ENCODE measurements at places on chromosomes 7 and 10. TPM values are rescaled to one million over a fixed set of nuclear protein-coding genes. Genes with fewer than 3 reads are reported as not detected.

GRCh38 chr7:1914321-1914720, 244.2 kb downstream of the ELFN1 start:
- DNase-seq = no peak

- DNase-seq = no peak
Measured at GRCh38 chr7:85471307-85471706, 284.5 kb upstream of the SEMA3D start.

GRCh38 chr7:87106974-87107612, 45.2 kb upstream of the DMTF1 start:
- no peak for DNase-seq

DNA sequence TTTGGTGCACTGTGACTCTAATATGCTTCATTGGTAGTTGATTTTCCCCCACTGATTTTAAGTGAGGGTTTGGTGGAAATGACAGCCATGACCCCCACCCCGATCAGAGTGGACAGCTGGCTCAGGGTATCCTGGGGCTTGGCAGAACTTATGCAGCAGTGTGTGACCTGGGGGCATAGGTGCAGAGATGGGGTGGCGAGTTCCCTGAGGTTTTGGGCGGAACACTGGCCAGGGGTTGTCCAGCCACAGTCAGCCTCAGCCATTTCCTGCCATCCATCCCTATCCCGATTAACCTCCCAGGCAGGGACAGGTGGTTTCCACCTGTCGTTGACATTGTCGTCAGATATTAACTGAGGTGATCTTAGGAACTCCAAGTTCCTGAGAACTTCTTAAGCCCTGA, 155.8 kb upstream of the CHST15 start:
- no peak for DNase-seq

- DNase-seq = no peak
Measured at GRCh38 chr10:128642502-128642901, 516.3 kb upstream of the MKI67 start.

GRCh38 chr7:130366564-130366963, 13.7 kb upstream of the CPA1 start:
- DNase-seq = no peak

- no peak for DNase-seq
Measured at GRCh38 chr7:108017776-108018151, 14.8 kb upstream of the LAMB1 start.

DNA sequence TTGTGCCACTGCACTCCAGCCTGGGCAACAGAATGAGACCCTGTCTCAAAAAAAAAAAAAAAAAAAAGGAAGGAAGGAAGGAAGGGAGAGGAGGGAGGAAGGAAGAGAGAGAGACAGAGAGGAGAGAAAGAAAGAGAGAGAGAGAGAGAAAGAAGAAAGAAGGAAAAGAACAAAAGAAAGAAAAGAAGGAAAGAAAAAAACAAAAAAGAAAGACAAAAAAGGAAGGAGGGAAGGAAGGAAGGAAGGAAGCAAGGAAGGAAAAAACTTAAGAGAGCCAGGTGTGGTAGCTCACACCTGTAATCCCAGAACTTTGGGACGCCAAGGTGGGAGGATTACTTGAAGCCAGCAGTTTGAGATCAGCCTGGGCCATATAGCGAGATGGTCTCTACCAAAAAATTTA, 731 bp upstream of the SPACDR start:
- no peak for DNase-seq

GRCh38 chr7:80095545-80095944, 39.1 kb upstream of the GNAI1 start:
- DNase-seq = no peak

- DNase-seq = no peak
Measured at GRCh38 chr7:130897515-130898419, 163.8 kb upstream of the KLF14 start.

DNA sequence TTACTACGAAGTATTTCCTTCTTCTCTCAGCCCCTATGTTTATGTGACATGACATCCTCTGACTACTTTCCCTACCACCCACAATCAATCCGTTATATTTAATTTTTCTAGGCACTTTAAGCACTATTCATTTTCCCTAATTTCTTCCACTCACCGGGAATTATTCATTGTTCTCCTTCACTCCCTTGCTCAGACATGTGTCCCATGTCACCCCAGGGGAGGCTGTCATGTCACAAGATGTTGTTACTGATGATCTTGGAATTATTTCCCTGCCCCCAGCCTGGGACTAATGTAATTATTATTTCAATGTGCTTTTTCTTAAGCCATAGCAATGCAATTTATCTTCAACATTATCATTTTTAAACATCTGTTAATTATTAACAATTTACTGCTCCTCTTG, 317.2 kb downstream of the PHF14 start:
- no peak for DNase-seq

GRCh38 chr7:151099486-151100211, 13.4 kb downstream of the AGAP3 start:
- no peak for DNase-seq

DNA sequence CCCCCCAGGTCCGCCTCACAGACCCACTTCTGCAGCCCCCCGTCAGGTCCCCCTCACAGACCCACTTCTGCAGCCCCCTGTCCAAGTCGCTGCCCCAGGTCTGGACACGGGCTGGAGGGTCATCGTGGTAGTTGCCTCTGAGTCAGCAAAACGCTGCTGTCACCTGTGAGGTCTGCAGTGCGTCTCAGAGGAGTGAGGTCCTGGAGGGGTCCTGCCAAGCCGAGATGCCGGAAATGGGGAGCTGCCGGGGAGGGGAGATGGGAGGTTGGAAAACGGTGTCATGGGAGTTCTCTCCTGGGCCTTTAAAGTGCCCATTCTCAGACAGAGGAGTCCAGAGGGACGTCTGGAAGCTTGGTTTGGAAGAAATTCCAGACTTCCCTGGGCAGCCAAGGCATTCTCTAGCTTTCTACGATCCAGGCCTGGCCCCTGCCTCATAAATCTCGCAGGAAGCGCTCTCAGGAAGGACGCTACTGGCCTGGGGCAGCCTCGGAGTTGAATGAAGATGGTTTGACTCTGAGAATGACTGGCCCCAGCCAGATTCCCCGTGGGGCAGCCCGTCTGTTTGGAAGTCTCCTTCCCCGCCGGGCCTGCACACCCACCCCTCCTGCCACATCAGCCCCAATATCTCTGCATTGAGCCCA, 38.7 kb downstream of the CALML3 start:
- no peak for DNase-seq

DNA sequence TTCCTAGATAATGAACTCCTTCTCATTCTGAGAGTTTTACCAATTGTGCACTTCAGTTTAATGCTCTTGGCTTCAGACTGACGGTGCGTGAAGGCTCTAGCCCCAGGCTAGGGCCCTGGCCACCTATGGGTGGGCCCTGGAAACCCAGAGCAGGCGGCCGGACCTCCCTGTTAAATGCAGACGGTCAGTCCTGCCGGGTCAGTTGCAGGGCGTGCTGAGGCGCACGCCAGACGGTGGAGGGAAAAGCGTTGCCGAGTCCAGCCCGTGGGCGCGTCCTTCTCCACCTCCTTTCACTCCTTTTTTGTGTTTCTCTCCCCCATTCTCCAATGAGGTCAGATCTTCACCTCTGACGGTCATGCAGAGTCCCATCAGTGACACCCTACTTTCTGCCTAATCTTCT, 2.3 kb downstream of the DPYSL4 start:
- no peak for DNase-seq

DNA sequence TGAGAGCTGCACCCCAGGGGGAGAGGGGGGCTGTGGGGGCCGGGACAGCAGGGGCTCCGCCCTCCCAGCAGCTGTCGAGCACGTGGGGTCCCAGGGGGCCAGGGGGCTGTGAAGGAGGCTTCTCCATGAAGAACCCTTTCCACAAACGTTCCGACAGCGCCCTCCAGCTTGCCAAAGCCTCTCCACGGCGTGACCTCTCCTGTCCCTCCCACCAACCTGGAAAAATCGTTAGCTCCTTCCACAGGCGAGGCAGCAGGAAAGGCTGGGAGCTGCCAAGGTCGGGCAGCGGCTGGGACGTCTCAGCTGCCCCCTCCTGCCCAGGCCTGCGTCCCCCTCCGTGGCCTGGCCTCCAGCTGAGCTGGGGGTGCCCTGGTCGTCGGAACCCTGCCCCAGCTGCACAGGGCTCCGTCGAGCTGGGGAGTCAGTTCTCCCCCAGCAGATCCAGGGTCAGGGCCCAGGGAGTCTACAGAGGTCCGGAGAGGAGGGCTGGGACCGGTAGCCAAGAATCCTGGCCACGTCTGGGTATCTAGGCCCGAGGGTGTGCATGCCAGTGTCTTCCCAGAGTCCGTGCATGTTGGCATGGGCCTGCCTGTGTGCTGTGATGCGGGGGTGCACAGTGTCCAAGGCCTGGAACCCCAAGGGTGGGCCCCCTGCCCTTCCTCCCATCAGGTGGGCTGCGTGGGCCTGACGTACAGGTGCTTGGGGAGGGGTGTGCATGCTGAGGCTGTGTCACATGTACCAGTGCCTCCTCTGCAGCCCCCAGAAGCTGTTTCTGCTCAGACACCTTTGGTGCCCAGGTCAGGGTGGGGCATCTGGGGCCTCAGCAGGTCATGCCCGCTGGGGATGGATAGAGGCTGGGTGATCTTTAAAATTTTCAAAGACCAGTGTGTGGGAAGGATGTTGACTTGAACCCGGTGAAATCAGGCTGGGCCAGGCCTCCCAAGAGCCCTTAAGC, 66.5 kb downstream of the UNCX start:
- DNase-seq = no peak

DNA sequence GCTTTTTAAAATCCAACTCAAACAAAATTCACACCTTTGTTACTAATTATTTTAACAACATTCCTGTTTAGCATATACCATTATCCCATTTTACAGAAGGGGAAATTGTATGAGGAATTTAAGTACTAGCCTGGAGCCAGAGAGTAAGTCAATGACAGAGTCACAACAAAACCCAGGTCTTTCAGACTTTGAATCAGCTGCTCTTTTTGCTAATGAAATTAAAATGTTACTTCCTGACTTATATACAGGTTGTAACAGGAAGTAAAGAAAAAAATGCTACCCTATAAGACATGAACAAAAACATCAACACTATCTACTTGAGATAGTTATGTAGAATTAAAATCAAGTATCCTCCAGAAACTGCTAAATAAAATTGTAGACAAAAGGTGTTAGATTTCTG, 82.6 kb upstream of the ASAH2 start:
- DNase-seq = no peak

GRCh38 chr10:113021268-113022040, 71.4 kb downstream of the TCF7L2 start:
- DNase-seq = no peak

DNA sequence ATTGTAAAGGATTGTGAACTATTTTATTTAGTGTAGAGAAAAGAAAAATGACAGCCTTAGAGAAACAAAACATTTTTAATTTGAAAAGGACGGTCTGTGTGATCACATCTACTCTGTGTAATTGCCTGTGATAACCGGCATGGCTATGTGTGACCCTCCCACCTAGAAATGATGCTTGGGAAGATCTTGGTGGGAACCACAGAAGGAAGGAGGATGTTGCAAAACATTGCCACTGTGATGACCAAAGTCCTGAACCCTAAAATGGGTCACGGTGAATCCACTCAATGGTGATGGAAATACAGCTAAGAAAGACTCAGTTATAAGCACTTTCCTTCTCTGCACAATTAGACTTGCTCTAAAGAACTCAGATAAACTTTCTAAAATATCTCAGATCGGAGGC, 221.3 kb upstream of the FRMD4A start:
- no peak for DNase-seq

- no peak for DNase-seq
Measured at GRCh38 chr10:11416974-11417373, 194.5 kb downstream of the USP6NL start.

DNA sequence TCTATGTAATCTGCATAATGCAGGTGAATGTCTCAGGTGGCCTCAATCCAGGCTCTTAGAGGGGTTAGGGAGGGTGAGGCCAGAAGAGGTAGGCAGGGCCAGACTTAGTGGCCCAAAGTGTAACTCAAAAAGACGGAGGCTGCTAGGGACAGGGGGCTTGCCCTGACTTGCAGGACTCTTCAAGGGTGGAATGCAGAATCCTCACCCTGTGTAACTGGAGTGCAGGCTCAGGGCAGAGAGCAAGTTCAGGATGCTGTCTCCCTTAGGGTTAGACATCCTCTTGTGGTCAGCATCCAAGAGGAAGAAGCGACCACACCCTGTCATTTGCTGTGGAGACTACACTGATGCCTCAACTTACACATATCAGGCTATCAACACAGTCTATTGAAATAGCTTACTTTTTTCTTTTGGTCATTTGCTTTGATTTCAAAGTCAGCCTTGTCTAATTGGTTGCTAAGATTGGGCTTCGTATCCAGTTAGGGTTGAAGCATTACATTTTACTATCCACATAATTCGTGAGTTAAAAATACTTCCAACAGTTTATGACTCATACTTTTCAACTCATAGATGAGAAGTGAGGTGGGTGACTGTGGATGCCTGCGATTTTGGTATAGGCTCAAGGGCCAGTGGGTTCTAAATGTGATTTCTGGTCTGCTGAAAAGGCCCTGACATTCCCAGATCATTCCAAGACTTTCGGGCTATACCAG, 563.6 kb downstream of the SUGCT start:
- DNase-seq = no peak

DNA sequence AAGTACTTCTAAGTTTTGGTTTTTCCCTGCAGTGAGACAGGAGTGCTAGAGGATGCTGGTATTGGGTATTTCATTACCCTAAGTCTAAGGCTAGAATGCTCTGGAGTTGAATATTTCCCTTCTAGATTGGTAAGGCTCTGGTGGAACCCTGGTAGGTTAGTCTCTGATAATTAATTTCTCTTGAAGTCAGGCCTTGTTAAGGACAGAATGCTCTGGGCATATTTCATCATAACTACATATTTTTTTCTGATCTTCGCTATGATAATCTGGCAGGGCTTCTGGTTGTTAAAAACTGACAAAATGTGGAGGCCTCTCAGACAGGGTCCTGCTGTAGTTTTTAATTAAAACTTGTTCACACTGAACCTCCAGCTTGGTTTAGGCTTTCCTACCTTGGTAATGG, 83.8 kb downstream of the CDK13 start:
- DNase-seq = no peak

- DNase-seq = no peak
Measured at GRCh38 chr10:29923416-29923965, 135.9 kb downstream of the JCAD start.

Gene MMP21
- total RNA-seq = 0.59 TPM

Gene SLC26A3
- 36.4 TPM for total RNA-seq

Gene TMEM184A
- total RNA-seq = 6.6 TPM

Gene TEX47
- total RNA-seq = not detected

Gene FGL2
- 17.4 TPM for total RNA-seq

Gene LRRN3
- total RNA-seq = 2.4 TPM

Gene CTAGE6
- total RNA-seq = not detected

Gene CYP2E1
- total RNA-seq = 0.96 TPM

Gene C10orf143
- total RNA-seq = 2.9 TPM

Gene EVX1
- not detected for total RNA-seq

Gene TRIM50
- total RNA-seq = not detected

Gene LIPF
- total RNA-seq = not detected

Gene PAPOLB
- total RNA-seq = 0.15 TPM

Gene WEE2
- not detected for total RNA-seq

Gene ASB4
- 0.16 TPM for total RNA-seq

Gene KCTD7
- total RNA-seq = 25.4 TPM

Gene NUTM2A
- total RNA-seq = 1.3 TPM

Gene GBX1
- not detected for total RNA-seq

Gene CUZD1
- 0.98 TPM for total RNA-seq

Gene CEP55
- total RNA-seq = 2.1 TPM

Gene KIAA1217
- total RNA-seq = 83.6 TPM

Measured in breast epithelium (tissue), 4 donors.